Prostate gland (tissue), 2 donors: ENCODE measurements at places on chromosomes 1 and 21. TPM values are rescaled to one million over a fixed set of nuclear protein-coding genes. Genes with fewer than 3 reads are reported as not detected.

DNA sequence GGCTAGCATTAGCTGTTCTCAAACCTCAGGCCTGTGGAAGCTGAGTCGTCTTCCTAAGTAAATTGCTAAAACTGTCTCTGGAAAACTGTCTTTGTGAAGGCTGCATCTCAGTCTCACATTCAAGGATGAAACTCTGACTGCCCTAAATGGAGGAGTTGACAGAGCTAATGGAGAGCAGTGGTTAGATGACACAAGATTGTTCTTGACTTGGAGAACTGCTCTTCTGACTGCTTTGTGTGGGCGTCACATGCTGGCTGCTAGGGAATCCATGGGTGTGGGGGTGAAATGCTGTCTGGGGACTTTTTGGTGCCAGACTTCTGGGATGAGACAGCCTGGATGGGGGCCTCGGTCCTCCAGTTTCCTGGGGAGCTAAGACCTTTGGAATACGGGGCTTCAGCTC lies 24.5 kb upstream of the TSPAN2 start:
- H3K27me3 ChIP-seq = no peaks in the 10 kb centered on the region
- no peak overlapping the region for H3K4me3 ChIP-seq
- H3K36me3 ChIP-seq = no peaks in the 10 kb centered on the region
- no peak overlapping the region for H3K27ac ChIP-seq
- no peak for DNase-seq

Gene SMPDL3B
- total RNA-seq = 7.7 TPM

DNA sequence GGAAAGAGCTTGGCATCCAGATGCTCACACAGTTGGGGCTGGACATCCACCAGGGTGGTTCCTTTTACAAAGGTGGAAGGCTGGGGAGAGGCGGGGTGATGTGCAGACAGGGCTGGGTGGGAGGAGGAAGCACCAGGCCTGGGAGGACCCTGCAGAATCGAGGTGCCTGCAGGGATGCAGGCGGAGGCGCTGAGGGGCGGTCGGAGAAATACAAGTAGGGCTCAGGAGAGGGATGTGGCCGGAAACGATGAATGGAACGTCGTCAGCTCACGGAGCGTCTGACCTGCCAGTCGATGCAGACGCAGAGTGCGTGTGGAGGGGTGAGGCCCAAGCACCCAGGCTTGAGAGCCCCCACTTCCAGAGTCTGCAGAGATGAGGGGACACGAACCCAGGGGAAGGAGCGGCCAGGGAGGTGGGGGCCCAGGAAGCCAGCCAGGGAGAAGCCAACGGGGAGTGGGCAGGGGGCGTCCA lies 63.4 kb downstream of the TRIM11 start:
- no peaks in the 10 kb centered on the region for H3K4me1 ChIP-seq
- H3K36me3 ChIP-seq = no peaks in the 10 kb centered on the region
- no peak for DNase-seq
- no peak overlapping the region for H3K27ac ChIP-seq
- no peaks in the 10 kb centered on the region for H3K27me3 ChIP-seq
- no peak overlapping the region for H3K4me3 ChIP-seq

Gene C1orf115
- total RNA-seq = 79.4 TPM

Gene GJA5
- 2.7 TPM for total RNA-seq

Gene NPR1
- 2.9 TPM for total RNA-seq

DNA sequence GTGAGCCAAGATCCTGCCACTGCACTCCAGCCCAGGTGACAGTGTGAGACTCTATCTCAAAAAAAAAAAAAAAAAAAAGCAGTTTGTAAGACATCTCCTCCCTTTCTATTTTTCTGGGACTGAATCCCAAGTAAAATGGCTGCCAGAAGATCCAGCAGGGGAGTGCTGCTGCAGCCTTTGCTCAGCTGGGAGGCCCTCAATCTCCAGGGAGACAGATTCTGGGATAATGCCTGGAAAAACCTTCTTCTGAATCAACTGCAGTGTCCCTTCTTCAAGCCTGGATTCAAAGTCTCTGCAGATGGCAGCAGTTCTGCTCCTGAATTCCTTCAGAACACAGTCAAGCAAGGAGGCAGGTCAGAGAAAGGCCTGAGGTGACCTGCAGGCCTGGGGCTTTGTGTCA lies 191.0 kb upstream of the NRIP1 start:
- DNase-seq = no peak
- no peaks in the 10 kb centered on the region for H3K4me1 ChIP-seq
- no peak overlapping the region for H3K27ac ChIP-seq
- H3K4me3 ChIP-seq = no peak overlapping the region
- H3K27me3 ChIP-seq = no peaks in the 10 kb centered on the region
- H3K36me3 ChIP-seq = no peaks in the 10 kb centered on the region

Gene DR1
- 53.6 TPM for total RNA-seq

Gene TOR1AIP2
- 79.1 TPM for total RNA-seq
